ENCODE measurements at places on chromosomes 1 and 21.
A peak's percentile ranks its signal among the peaks of the same experiment; 100 is the strongest.

DNA sequence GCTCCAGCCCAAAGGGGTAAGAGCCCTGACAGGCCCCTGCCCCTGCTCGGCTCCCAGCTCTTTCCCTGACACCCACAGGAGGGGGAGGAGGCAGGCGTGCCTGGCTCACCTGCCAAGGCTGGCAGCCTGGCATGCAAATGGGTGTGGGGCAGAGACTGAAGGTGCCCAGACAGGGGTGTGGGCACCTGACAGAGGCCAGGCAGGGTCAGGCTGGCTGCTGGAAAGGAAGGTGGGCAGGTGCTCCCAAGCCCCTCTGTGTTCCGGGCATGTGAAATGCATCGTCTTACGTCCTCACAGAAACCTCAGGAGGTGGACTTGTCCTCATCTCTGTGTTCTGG lies 19.4 kb upstream of the CASZ1 start:
- no peak overlapping the region for H3K27ac ChIP-seq
- no peaks in the 10 kb centered on the region for H3K36me3 ChIP-seq
- no peaks in the 10 kb centered on the region for H3K4me1 ChIP-seq
- H3K27me3 ChIP-seq = peaks cover 43% of the 10 kb centered on the region
- H3K4me3 ChIP-seq = no peak overlapping the region

- no peaks in the 10 kb centered on the region for H3K36me3 ChIP-seq
- H3K27ac ChIP-seq = no peak overlapping the region
- peaks cover 15% of the 10 kb centered on the region for H3K4me1 ChIP-seq
- no peak overlapping the region for H3K4me3 ChIP-seq
Measured at GRCh38 chr1:226782845-226783601, 43.9 kb upstream of the ITPKB start.

DNA sequence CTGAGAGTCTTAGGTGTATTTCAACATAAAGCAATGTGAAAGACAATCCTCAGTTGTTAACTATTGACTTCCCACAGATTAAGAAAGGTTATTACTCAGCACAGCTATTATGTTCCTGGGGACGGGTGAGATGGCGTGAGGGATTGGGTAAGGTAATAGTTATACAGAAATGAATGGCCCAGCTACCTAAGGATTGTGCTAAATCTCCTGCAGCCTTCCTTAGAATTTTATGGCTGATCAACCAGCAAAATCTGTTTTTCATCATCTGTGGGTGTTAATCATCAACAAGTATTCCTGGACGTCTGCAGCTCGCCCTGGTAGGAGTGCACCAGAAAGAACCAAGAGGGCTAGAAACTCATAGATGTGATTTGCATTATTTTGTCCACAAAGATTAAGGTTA lies 146.0 kb upstream of the IVNS1ABP start:
- no peak overlapping the region for H3K27ac ChIP-seq
- no peaks in the 10 kb centered on the region for H3K4me1 ChIP-seq
- H3K36me3 ChIP-seq = no peaks in the 10 kb centered on the region
- H3K27me3 ChIP-seq = no peaks in the 10 kb centered on the region
- no peak for DNase-seq

GRCh38 chr1:201734786-201735185 lies 94.2 kb upstream of the IPO9 start:
- DNase-seq = no peak
- H3K27me3 ChIP-seq = no peaks in the 10 kb centered on the region
- H3K27ac ChIP-seq = peak overlapping the region; percentile 31
- peaks cover 28% of the 10 kb centered on the region for H3K36me3 ChIP-seq
- peaks cover 58% of the 10 kb centered on the region for H3K4me1 ChIP-seq

- H3K36me3 ChIP-seq = no peaks in the 10 kb centered on the region
- no peaks in the 10 kb centered on the region for H3K27me3 ChIP-seq
- no peaks in the 10 kb centered on the region for H3K4me1 ChIP-seq
- no peak for DNase-seq
- no peak overlapping the region for H3K4me3 ChIP-seq
Measured at GRCh38 chr1:108357802-108358201, 92.3 kb upstream of the NBPF6 start.

GRCh38 chr1:47405697-47406096 lies 10.4 kb upstream of the FOXE3 start:
- DNase-seq = peak; percentile 65
- H3K27ac ChIP-seq = no peak overlapping the region
- no peak overlapping the region for H3K4me3 ChIP-seq
- H3K36me3 ChIP-seq = no peaks in the 10 kb centered on the region

- H3K27me3 ChIP-seq = no peaks in the 10 kb centered on the region
- no peak overlapping the region for H3K4me3 ChIP-seq
- H3K36me3 ChIP-seq = no peaks in the 10 kb centered on the region
- H3K4me1 ChIP-seq = peaks cover 12% of the 10 kb centered on the region
- H3K27ac ChIP-seq = peak overlapping the region; percentile 36
Measured at GRCh38 chr21:28627691-28628090, 365.0 kb downstream of the LTN1 start.

All from osteoblast (primary cell).